Right lobe of liver (tissue), 6 donors: ENCODE measurements at places on chromosomes 12 and 14.
A peak's percentile ranks its signal among the peaks of the same experiment; 100 is the strongest.

- no peak for DNase-seq
Observed at GRCh38 chr14:102220031-102220430, 80.3 kb downstream of the WDR20 start.

DNA sequence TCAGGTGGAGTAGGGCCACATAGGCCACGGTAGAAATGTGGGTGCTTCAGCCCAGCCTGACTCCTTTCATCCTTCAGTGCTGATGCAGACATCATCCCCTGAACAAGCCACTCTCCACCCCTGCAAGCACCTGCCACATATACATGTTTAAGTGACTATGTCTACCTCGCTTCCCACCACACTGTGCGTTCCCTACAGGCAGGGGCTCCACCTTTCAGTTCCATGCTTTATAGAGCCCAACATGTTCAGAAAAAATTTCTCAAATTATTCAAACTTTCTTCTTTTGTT is 11.6 kb downstream of the SLC7A7 start:
- no peak for DNase-seq

DNA sequence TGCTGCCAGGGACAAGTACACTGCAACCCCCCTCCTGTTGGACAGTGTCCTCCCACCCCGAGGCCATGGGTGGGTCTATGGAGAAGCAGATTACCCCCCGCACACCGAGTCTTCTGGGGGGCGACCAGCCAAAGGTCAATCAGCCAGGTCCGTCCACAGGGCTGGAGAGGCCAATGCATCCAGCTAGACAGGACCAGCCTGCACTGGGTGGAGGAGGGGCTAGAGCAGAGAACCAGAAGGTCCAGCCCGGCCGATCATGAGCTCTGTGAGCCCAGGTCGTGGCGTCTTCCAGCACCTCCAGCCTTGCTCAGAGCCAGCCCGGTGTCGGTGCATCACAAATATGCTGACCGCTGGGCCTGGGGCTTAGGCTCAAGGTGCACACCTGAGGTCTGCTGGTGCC is 8.2 kb upstream of the ADSS1 start:
- no peak for DNase-seq

DNA sequence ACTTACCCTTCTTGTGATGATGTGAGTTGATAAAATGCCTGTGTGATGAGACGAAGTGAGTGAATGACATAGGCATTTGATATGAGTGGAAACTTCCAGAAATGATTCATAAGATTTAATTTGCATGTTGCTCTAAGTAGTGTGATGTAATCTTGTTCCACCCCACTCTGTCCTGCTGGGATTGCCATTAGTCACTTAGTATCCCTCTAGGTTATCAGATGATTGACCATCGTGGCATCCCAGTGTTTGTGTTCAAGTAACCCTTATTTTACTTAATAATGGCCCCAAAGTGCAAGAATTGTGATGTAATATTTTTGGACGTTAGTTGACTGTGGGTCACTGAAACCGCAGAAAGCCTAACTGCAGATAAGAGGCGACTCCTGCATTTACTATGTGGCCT is 214.4 kb upstream of the DIO2 start:
- DNase-seq, result no peak

DNA sequence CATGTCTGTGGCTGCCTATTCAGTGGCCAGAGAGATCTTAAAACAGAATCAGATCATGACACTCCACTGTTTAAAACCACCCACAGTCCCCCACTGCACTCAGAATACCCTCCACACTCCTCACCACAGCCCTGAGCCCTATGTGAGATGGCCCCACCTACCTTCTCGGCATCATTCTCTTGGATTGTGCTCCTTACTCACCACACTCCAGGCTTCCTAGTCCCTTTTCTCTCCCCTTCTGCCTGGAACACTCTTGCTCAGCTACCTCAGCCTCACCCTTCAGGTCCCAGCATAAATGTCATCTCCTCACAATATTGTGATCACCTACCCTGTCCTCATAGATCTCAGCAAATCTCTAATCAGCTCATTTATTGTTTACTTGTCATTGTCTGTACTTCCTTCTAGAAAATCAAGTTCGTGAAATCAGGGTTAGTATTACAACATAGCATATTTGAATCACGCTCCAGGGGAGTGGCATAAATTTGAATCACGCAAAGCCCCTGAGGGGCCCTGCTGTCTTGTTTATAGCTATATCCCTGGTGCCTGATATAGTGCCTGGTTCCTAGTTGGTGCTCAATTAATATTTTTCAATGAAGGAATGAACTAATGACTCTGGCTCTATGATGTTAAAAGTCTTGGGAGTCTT is 42.8 kb downstream of the SLC35F4 start:
- no peak for DNase-seq

GRCh38 chr12:65778258-65779090 is 45.8 kb upstream of the HMGA2 start:
- no peak for DNase-seq

DNA sequence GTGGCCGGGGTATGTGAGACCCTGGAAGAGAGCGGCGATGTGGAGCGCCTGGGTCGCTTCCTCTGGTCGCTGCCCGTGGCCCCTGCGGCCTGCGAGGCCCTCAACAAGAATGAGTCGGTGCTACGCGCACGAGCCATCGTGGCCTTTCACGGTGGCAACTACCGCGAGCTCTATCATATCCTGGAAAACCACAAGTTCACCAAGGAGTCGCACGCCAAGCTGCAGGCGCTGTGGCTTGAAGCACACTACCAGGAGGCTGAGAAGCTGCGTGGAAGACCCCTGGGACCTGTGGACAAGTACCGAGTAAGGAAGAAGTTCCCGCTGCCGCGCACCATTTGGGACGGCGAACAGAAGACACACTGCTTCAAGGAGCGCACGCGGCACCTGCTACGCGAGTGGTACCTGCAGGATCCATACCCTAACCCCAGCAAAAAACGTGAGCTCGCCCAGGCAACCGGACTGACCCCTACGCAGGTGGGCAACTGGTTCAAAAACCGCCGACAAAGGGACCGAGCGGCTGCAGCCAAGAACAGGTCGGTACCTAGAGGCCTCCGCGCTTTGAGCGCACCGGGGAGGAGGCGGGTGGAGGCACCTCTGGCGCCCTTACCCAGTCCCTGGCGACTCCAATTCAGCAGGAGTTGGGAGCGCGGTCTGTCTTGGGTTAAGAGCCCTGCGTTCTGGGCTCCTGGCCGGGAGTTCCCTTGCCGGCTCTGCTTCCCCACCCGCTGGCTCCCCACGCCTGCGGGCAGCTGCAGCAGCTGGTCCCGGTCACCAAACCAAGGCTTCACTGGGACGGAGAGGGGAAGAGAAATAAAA is 700 bp downstream of the SIX6 start:
- no peak for DNase-seq

GRCh38 chr12:114744691-114745090 is 60.7 kb upstream of the TBX3 start:
- no peak for DNase-seq

DNA sequence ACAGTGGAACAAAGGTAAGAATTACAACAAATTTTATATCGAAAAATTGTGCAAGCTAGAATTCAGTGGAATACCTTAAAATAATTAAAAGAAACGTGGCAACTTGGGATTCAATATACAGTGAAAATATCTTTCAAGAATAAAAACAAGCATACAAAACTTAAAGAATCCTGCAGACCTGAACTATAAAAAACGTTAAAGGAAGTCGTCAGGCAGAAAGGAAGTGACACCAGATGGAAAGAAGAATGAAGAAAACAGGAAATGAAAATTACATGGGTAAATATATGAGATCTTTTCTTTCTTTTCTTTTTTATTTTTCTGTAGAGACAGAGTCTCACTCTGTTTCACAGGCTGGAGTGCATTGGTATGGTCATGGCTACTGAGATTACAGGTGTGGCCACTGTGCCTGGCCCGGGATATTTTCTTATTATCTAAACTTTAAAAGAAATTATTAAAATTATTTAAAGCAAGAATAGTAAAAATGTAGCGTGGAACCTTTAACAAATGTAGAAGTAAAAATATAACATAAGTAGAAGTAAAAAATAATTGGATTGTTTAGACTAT is 4.7 kb downstream of the MGP start:
- DNase-seq, result no peak

DNA sequence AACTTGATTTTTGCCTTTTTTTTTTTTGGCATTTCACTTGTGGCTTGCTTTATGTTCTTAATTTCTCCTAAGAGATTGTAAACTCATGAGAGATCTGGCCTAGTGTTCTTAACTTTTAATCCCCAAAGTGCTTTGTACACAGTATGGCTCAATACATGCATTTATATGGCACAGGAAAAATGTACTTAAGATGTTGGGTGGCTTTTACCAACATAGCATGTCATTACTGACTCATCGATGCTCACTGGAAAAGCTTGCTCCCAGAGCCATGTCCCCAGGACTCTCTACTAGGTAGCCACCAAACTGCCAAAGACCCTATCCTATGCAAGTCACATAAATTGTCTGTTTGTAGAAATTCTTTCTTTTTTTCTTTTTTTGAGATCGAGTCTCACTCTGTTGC is 13.1 kb upstream of the SMCO3 start:
- DNase-seq, result no peak

DNA sequence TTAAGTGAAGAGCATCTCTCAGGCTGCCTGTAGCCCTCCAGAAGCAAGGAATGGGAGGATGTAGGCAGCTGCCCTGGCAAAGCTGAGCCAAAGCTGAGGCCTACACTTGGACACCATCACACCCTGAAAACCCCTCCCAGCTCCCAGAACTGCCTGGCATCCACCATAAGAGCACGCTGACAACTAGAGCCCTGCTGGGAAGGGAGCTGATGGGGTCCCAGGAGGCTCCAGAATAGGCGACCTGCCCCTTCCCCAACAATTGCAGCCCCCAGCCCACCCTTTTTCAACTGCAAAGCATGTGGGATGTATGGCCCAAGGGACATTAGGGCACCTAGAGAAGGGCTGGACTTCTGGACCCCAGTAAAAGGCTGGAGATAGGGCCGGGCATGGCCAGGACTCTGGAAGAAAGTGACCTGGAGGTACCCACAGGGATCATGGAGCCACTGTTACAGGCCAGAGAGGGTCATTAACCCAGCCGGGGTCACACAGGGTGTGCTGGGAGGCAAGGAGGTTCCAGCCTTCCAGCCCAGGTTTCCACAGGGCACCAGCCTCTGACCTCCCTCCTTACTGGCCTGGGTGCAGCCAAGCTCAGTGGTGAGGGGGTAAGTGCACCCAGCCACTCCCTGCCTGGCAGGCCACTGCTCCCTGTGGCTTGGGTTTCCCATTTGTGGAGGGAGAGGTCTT is 27.8 kb downstream of the FAM222A start:
- peak; percentile 35 for DNase-seq

DNA sequence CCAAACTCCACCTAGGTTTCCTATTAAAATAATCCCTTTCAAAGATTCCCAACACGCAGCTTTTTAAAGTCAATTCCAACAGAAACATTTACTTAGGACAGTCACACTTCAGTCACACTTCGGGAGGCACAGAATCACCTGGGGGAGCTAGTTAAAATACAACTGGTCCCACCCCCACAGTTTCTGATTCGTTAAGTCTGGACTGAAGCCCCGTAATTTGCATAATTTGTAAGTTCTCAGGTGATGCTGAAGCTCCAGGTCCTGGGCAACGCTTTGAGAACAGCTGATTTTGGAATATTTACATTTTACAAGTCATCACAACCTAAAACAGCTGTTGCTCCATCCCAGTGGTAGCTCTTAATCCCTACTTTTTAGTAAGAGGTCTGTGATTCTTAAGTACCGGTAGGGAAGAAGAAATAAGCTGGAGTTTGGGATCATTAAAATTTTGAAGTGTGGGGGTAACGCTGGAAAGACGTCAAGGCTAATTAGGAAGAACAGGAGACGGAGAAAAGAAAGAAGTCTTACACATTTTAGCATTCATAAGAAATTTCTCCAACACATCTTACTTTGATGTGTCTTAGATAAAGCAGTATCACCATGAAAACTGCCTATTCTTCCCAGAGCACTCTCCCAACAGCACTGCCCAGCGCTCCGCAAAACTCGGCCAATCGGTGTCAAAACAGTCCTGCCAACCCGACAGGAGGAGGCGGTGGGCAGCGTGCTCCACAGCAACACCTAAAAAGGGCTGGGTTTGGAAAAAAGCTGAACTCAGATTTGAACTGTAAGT is 1.1 kb downstream of the IPO8 start:
- DNase-seq, result peak; percentile 69

- DNase-seq, result no peak
Observed at GRCh38 chr12:125186471-125187147, 121.4 kb downstream of the AACS start.

GRCh38 chr14:104644656-104645378 is 40.2 kb upstream of the TMEM179 start:
- no peak for DNase-seq

DNA sequence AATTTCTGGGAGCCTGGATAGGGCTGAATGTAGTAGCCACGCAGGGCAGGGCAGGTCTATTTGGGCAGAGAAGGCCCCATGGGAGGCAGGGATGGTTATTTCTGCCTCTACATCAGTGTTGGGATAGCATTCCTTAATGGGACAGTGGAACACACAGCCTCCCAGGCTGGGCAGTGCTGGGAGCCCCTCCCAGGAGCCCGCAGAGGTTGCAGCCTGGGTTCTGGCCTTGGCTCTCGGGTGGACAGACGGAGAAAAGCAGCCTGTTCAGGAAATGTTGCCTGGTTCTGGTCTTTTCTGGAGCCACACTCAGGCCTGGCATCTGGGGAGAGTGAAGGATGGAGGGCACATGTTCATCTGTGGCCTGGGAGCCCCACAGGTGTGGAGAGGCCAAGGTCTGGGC is 479 bp upstream of the NOS1 start:
- no peak for DNase-seq

GRCh38 chr14:68585690-68586089 is 207.2 kb downstream of the ZFP36L1 start:
- no peak for DNase-seq

GRCh38 chr12:93166541-93167307 is 211.0 kb upstream of the NUDT4 start:
- DNase-seq, result no peak

DNA sequence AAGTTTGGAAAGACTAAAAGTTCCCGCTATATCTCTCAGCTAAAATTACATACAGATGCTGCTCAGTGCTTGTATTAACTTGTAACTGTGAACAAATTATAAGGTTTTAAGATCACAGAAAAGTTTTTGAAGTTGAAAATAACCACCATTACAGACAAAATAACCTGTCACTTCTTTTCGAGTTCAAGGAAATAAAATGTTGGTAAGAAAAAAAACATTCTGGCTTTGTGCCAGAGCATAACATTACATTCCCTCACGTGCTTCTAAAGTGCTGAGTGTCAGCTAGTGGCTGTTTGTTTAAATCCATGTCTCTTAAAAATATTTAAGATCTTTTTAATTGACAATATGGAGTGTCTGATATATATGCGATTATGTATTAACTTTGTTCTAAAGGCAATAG is 27.2 kb upstream of the ADAMTS20 start:
- DNase-seq, result no peak

DNA sequence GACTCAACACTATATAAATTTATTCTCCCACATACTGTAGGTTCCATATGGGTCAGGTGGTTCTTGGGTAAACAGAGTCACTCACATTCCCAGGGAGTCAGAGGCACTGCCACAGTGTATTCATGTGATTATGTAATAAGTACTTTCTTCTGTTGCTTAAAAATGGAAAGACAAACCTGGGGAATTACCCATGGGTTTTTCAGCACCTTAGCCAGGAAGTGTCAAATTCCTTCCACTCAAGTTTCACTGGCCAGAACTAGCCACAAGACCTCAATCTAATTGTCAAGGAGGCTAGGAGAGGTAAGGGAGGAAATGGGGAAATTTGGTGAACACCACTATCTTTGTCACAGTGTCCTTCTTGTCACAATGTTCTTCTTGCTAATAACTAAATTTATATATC is 333.2 kb upstream of the MDGA2 start:
- DNase-seq, result no peak
